Omental fat pad (tissue), 4 donors: ENCODE measurements at places on chromosomes 7 and 10.

DNA sequence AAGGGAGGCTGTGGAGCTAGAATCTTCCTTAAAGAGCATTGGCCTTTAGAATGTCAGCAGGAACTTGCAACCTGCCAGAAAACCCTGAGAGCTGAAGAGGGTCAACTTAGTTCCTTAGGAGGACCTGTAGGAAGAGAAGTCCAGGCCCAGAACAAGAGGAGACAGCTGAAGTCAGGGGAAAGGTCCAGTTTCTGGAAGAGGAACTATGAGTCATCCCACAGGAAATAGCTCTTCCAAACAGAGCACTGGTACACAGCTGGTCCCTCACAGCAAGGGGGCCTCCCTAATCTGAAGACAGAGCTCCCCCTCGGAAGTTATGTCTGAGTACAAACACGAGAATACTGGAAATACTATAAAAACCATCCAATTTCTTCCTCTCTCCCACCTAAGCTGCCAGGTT, 98.9 kb downstream of the HERPUD2 start:
- no peak for DNase-seq

GRCh38 chr10:129695671-129696070, 228.6 kb downstream of the MGMT start:
- no peak for DNase-seq

DNA sequence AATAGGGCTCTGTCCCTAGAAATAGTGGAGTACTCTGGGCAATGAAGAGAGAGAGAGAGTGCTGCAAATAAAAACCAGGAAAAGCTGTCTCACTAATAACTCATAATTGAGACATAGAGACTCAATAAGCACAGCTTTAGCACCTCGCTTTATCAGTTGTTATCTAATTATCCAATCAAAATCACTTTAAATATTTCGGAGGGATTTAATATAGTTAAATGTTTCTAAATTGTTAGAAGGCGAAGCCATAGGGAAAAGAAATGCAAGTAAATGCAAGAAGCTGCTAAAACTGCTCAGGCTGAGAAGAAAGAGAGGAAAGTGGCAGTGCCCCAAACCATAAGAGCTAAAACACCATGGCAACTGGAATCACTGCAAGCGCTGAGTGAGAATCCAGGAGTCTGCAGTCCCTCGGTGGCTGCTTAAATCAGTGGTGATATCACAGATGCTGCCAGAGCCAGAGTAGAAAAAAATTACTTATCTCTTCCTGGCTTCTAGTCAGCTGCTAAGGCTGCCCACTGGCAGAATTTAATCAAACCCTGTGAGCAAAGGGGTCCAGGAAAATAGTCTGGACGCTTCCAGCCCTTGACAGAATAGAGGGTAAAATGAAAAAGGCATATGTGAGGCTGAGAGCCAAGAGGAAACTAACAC, 150.4 kb upstream of the CHRM2 start:
- no peak for DNase-seq

DNA sequence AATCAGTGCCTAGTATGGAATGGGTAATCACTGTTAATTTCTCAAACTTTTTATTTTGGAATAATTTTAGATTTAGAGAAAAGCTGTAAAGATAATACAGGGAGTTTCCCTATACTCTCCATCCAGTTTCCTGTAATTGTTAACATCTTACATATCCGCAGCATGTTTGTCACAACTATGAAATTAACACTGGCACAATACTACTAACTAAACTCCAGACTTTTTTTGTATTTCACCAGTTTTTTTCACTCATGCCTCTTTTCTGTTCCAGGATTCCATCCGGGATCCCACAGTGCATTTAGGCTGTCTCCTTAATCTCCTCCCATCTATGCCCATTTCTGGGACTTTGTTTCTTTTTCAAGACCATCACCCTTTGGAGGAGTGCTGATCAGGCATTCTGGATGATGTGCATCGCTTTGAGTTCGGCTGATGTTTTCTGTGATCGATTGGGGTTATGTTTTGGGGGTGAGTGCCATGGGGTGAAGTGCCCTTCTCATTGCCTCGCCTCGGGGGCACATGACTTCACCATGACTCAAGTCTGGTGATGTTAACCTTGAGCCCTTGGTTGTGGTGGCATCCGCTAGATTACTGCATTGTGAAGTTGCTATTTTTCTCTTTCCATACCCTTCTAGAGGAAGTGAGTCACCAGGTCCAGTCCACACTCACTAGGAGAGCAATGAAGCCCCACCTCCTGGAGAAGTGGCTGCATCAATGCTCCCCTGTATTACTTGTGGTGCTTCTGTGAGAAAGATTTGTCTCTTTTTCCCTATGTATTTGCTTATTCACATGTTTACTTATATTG, 43.9 kb upstream of the GRB10 start:
- no peak for DNase-seq

DNA sequence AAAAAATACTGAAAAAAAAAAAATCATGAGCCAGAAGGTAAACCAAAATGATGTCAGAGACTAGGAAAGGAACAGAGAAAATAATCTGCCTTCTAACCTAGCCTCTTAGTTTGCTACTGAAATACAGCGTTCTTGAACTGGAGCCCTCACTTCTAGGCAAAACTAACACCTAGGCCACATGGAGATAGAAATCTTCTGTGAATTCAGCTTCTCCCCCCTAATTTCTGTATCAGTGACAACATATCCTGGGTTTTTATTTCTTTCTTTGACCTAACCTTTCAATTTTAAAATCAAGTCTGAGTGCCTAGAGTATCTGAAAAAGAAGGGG, 100.1 kb upstream of the GLCCI1 start:
- no peak for DNase-seq

DNA sequence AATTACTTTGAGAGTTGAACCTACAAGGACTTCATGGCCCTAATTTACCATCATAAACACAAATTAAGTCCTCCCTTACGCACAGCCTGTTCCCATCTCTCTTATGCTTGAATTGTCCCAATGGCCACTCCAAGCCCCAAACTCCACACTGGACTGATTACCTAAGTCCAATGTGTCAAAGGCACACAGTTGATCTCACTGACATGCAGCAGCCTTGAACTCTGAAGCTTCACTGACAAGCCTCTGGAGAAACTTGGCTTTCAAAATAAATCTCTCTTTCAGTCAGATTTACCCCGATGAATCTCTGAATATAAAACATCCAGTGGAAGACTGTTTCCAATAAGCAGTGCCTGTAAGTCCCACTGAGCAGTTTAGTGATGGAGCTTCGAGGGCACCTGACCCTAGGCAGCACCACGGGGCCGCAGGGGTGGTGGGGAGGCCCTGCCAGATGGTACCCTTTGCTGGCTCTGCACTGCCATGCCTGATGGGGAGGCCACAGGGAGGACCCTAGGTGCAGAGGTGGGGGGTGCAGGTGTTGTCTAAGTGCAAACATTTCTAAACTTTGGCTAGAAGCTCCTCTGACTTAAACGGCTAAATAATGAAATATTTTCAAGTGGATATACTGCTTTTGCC, 3.3 kb upstream of the MAT1A start:
- DNase-seq: no peak

GRCh38 chr7:137950967-137951366, 50.9 kb downstream of the CREB3L2 start:
- DNase-seq: no peak

- DNase-seq: no peak
Measured at GRCh38 chr10:132946311-132946710, 3.9 kb upstream of the CFAP46 start.

DNA sequence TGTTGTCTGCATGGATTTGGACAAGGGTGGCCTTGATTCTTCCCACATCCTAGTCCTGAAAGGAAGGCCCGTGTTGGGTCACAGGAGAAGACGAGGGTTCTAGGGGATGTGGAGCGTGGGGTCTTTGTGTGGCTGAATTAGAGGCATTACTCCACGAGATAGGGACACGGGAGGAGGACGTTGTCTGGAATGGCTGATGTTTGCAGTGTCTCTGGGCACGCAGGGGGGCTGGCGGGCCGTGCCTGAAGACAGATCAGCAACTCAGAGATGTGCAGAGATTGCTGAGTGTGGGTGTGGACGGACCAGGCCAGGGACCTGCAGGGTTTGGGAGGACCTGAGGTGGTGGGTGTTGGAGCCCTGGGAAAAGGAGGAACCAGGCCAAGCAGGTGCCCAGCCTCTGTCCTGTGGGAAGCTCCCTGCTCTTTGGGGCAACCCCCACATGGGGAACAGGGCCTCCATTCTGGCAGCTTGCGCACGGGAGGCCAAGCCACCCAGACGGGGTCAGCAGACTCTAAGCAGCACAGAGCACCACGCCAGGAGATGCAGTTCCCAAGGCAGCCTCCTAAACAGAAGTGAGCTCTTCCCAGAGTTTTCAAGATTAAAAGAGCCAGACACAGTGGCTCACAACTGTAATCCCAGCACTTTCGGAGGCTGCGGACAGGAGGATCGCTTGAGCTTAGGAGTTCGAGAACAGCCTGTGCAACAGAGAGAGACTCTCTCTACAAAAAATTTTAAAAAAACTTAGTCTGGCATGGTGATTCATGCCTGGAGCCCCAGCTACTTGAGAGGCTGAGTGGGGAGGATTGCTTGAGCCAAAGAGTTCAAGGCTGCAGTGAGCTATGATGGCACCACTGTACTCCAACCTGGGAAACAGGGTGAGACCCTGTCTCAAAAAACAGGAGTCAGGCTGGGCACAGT, 71.0 kb upstream of the GTF2I start:
- DNase-seq: no peak

GRCh38 chr7:129144095-129144833, at the start of gene TSPAN33:
TSPAN33 (plus strand) TSS chr7:129144707; CDS start chr7:129144981, 274 bp downstream.
- peak; percentile 76 for DNase-seq

DNA sequence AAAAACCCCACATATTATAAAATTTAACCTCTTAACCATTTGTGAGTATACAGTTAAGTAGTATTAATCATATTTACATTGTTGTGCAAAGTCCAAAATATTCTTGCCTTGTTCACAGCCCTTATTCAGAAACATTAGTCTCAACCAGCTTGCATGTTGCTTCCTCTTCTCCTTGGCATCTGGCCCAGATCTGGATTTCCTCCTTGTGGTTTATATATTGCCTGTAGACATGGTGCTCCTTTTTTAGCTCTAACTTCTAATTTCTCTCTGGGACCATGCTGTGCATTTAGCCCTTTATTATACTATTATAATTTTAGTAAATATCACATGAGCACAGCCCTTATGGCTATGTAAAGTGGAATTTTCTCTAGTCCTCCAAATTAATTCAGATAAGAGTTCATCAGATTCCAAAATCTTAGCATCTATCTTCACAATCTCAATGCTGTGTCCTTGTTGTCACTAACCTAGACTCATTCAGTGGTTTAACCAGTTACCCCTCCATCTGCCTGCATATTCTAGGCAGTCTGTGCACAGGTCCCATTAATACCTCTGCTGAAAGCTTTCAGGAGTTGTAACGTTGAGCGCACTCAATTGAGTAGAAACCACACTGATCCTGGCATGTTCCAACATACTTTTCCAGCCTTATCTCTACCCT, 7.9 kb downstream of the CPED1 start:
- DNase-seq: peak; percentile 37

DNA sequence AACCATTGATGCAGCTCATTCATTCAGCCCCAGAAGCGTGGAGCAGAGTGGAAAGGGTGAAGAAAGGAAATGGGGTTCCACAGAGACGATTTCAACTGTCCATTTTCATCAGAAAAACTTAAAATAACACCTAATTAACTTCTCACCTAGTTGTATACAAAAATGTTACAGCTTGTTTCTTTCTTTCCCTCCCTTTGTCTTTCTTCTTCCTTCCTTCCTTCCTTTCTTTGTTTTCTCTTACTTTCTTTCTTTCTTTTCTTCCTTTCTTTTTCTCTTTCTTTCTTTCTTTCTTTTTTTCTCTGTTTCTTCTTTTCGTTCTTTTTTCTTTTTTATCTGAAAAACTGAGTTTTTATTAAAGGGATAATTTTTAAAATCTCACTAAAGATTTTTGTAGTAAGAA, 105.9 kb upstream of the GNAI1 start:
- no peak for DNase-seq

- no peak for DNase-seq
Measured at GRCh38 chr7:155204744-155205367, 92.8 kb upstream of the INSIG1 start.

GRCh38 chr7:22565315-22565811, 65.4 kb upstream of the STEAP1B start:
- DNase-seq: no peak

DNA sequence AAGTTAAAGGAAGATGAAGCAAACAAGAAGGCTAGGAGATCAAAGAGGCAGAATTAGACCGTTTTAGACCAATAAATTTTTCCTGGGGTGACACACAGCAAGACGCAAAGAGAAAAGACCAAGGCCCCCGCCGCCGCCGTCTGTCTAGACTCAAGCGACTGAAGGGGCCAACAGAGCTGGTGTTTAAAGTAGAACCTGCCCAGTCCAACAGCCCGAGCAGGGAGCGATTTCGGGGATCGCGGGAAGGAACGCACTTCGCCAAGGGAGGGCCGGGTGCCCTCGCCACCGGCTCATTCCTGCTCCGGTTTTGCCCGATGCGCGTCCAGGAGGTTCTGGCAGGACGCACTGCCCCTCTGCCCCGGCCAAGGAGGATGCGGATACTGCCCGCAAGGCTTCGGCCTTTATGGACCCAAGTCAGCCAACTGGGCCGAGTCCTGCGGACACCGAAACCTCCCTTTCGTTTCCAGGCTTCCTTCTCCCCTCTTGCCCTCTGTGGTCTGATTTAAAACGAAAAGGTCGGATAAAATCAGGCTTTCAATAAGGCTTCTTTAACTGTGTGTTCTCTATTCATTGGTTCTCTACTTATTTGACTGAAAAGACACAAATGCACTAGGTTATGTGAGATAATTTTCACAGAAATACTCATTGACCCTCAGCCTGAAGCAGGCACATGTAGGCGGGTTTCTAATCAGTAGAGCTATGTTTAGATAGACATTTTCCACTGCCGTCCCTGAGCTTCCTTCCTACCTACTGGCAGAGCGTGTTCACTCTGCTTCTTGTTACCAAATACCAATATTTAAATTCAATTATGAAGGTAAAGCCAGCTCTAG, 2.2 kb upstream of the HOXA7 start:
- peak; percentile 14 for DNase-seq

GRCh38 chr10:96991313-96991841, 159.3 kb downstream of the LCOR start:
- no peak for DNase-seq

- no peak for DNase-seq
Measured at GRCh38 chr7:123041101-123041500, 45.6 kb upstream of the TAS2R16 start.

DNA sequence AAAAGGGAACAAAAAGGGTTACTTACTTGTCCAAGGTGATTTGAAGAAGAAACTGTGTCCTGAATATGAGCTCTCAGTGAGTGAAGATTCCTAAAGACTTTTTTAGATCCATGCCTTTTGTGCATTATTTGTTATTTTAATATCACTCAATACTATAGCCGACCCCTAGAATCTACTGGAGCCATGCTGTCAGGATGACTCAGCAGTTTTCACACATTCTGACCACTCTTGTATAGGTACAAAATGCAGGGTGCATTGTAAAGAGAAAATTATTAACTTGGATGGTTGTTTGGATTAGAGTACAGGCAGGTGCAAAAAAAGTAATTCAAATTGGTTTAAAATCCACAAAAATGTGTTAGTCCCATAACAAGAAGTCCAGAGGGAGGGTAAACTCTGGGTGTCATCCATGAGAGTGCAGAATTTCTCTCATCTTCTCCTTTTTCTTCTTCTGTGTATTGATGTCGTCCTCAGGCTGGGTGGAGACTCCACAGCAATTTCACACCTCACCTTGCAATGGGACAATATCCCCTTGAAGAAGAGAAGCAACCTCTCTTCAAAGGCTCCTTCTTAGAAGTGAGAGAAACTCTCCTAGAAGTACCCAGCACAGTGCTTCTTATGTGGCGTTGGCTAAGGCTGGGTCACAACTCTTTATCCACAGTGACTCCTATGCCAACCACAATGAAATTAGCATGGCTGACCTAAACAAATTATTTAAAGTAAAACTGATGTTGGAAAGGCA, 75.6 kb downstream of the AKR1C4 start:
- no peak for DNase-seq
